ENCODE measurements at places on chromosomes 4 and X.

- no peak for DNase-seq
Observed at GRCh38 chrX:85288992-85289723, 45.4 kb downstream of the ZNF711 start.

DNA sequence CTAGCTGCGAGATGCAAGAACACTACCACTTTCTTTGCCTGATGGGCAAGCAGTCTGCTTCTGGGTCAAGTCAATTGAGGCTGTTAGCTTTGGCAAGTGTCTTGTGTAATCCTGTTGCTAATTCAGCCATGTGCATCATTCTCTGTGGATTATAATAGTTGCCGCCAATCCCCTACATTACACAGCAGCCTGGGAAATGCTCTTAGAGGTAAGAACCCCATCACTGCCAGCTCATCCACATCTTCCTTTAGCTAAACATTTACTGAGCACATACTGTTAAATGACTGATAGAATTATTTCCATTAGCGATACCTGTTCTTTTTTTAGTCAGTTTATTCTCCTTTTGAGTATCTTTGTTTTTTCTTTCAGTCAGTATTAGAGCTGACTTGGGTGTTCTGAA is 116.2 kb downstream of the CBR4 start:
- no peak for DNase-seq

DNA sequence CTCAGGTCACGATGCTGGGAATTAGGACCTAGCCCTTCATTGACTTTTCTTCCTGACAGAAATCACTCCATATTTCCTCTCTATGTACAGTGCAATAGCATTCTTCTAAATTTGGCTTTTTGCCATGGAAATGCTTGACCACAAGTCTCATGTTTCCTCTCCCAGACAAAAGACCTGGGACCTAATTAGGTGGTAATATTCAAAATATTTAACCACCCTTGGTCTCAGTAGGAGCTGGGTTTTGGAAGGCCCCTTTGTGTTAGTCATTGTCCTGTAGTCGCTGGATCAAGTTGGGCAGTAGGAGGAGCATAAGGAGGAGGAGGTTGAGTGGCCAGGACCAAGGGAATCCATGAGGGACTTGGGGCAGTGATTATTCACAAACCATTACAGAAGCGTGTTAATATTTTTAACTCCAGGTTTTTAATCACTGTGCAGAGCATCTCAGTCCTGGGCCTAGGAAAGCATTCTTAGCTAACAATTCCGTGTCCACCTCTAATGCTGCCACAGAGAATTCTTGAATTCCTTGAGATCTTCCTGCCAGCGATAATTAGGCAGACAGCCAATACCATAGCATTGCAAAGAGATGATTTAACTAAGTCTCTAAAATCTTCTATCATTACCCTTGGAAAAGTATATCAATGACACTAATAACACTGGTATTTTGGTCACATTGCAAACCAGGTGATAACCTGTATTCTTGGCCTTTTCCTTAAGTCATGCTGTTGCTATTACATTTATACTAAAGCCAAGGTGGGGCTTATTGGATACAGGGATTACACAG is 25.0 kb upstream of the SHROOM4 start:
- DNase-seq = no peak

DNA sequence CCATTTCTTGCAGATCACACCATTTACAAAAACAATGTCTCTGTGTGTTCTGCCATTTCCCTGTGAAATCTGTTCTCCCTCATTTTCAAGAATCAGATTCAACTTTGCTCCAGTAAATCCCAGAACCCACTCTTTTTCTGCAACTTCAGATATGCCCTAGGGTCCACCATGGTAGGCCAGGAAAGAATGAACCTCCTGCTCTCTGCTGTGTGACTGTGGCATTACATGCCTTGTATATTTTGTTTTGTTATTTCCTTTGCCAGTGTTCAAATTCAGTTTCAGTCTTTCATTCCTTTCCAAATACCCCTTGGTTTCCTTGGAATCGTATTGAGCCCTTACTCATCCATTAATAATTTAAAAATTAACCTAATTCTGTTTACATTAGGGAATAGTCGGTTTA is 290.2 kb upstream of the VCX start:
- DNase-seq = no peak

DNA sequence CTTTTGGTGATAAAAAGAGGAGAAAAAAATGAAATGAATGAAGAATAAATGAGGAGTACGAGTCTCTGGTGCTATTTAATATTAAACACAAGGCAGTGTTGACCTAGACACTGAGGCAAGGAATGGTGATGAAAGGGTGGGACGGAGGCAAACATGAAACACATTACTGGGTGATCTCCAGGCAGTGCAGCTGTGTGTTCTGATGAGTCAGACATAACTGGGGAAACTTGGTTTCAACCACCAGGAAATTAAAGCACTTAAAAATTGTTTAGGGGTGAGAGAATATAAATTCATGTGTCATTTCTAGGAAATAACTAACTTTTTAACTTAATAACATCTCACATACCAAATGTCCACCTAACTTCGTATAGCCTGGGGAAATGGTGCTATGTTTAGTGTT is 19.7 kb upstream of the CXCL6 start:
- peak; percentile 52 for DNase-seq

DNA sequence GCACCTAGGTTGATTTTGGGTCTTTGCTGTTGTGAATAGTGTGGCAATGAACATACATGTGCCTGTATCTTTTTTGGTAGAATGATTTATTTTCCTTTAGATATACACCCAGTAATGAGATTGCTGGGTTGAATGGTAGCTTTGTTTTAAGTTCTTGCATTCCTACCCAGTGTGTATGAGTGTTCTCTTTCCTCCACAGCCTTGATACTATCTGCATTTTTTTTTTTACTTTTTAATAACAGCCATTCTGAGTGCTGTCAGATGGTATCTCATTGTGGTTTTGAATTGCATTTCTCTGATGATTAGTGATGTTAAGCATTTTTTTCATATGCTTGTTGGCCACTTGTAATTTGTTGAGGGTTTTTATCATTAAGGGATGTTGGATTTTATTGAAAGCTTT is 351.8 kb upstream of the GNPDA2 start:
- no peak for DNase-seq

- DNase-seq = no peak
Observed at GRCh38 chr4:154349829-154350228, 141.8 kb downstream of the DCHS2 start.

GRCh38 chrX:39309018-39309635 is 507.9 kb downstream of the MID1IP1 start:
- peak; percentile 3 for DNase-seq

GRCh38 chr4:69054578-69055200 is 41.6 kb upstream of the UGT2B7 start:
- DNase-seq = peak; percentile 30

GRCh38 chr4:90254357-90254756 is 127.2 kb downstream of the CCSER1 start:
- DNase-seq = no peak

DNA sequence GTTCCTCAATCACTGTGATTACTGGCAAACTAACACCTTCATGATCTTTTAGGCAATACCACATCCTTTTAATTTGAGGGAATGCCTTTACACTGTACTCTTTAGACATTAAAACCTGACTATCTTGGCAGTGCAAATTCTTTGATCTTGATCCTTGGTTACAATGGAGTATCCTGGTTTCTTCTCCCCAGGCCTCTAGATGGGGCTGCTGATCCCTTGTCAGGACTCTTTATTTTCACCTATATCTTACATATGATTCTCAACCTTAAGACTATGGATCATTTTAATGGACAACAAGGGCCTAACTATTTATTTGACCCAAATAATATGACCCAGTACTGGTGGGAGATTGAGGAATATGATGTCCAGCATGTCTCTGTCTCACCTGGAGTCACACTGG is 1005.5 kb upstream of the INTU start:
- DNase-seq = no peak

GRCh38 chr4:30495651-30496310 is 224.4 kb upstream of the PCDH7 start:
- no peak for DNase-seq

DNA sequence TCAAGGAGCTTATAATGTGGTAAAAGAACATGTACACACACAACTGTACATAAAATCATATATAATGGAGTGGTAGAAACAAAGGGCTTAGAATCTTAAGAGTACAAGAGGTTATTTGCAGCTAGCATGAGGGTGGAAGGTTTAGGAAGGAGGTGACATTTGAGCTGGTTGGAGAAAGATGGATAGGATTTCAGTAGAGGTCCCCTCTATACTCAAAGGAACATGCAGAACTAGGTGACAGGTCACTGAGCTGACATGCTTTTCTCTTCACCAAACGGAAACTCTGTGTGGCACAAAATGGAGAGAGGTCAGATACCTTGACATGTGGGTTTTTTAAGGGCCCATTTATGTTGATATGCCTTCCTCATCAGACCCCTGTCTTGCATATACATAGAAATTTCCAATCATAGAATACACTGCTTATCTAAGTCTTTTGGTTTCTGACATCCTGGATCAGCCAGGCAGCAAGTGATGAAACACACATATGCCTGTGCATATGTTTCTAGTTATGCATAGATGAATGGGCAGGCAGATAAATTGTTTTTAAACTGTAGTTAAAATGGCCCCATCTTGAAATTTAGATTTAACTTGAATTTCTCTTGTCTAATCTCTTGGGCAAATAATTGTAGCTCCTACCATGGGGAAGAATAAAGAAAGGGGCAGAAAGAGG is 29.3 kb downstream of the CLCN5 start:
- DNase-seq = no peak

DNA sequence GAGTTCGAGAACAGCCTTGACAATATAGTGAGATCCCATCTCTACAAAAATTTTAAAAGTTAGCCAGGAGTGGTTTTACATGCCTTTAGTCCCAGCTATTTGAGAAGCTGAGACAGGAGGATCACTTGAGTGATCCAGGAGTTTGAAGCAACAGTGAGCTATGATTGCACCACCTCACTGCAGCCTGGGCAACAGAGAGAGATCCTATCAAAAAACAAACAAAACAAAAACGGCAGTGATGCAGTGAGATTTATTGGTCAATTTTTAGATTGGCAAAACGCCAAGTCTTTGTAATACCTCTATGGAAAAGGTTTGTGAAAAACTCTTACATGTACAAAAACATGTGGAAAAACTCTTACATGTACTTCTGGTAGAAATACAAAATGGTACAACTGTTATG is 91.3 kb downstream of the PTPN13 start:
- DNase-seq = no peak

- DNase-seq = peak; percentile 38
Observed at GRCh38 chr4:32858971-32859370, 2138.8 kb downstream of the PCDH7 start.

DNA sequence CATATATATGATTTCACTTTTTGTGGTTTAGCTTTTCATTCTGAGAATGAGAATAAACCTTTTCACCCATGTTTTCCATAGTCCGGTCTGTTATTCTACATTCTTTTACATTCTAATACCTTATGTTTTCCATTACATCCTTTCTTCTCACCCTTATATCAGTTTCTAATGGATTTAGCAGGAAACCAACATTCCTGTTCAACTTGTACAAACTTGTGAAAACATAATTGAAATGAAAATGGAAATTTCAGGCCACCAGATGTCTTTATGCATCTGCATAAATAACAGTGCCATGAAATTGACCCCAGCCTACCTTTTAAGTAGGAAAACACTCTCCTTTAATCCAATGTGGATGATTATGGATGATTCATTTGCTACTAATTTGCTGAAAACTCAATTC is 494.8 kb upstream of the ZFP42 start:
- no peak for DNase-seq

DNA sequence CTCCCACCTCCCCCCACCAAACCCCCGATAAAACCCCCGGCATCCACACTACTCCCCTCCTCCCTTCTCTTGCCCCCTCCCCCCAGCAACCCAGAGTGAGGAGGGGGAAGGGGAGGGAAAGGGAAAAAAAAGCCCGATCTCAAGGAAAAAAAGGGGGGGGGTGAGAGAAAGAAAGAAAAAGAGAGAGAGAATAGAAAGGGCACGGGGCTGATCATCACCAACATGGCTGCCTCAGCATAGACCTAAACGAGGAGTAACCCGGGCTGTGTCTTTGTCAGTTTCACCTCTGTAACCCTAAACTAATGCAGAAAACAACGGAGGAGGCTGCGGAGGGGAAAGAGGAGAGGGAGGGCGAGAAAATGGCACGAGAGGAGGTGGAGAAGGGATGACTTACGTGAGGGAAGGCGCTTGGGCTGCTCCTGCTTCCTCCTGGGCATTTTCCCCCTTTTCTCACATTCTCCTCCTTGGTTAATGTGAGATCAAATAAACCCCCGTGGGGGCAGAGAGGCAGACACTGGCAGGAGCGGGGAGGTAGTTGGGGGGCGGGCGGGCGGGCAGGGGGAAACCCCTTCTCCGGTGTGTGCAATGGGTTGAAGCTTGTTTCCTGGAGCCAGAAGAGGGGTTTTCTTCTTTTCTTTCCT is 532 bp downstream of the ZNF827 start:
- DNase-seq = no peak

GRCh38 chr4:144709793-144710525 is 64.0 kb downstream of the HHIP start:
- no peak for DNase-seq

DNA sequence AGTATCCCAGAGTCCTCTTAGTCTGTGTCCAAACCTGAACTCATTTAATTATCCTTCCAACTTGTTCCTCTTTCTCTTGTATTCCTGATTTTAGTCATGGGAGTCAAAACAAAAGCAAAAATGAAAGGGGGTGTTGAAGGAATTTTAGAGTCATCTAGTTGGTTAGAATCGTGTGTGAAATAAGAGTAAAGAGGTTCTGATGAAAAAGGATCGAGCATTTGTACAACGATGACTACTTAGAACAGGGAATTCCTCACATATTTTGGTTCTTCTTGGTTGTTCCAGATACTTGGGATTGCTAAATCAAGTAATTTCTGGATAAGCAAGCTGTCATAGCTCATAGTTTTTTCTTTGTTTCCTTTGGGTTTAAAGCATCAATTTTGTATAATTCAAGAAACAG is 194.4 kb downstream of the BCOR start:
- DNase-seq = no peak

- DNase-seq = no peak
Observed at GRCh38 chr4:55444827-55445226, 49.1 kb downstream of the TMEM165 start.

DNA sequence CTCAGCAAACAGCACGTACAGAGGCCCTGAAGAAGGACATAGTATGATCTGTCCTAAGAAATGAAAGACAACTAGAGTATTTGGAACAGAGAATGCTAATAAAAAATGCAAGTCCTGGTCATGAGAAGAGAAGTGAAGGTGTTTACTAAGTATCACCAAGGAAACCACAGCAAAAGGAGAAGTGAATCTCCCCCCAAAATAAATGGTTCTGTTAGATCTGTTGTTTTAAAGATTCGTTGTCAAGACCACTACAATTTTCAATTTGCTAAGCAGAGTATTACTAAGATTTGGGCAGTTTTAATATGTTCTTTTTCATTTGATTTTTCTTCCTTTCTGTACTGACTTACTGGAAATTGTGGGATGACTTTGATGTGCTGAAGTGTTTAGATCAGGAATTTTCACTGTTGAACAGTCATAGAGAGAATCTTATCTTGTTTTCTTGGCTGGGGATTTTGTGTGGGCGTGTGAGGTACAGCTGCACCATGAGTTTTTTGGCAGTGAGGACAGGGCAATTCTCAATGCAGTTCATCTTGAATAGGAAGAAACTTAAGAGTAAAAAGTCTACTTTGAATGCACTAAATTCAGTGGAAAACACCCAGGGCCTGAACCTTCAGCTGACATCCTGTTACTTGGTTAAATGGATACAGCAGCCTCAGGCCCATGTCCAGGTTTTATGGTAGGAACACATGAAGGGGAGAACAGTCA is 132.2 kb downstream of the STIM2 start:
- no peak for DNase-seq

- no peak for DNase-seq
Observed at GRCh38 chrX:130114141-130114588, 3.9 kb upstream of the ELF4 start.
